ENCODE measurements at places on chromosomes 4 and X.

- no peak for DNase-seq
These were observed 51.1 kb downstream of the MCUB start for GRCh38 chr4:109611045-109611646.

DNA sequence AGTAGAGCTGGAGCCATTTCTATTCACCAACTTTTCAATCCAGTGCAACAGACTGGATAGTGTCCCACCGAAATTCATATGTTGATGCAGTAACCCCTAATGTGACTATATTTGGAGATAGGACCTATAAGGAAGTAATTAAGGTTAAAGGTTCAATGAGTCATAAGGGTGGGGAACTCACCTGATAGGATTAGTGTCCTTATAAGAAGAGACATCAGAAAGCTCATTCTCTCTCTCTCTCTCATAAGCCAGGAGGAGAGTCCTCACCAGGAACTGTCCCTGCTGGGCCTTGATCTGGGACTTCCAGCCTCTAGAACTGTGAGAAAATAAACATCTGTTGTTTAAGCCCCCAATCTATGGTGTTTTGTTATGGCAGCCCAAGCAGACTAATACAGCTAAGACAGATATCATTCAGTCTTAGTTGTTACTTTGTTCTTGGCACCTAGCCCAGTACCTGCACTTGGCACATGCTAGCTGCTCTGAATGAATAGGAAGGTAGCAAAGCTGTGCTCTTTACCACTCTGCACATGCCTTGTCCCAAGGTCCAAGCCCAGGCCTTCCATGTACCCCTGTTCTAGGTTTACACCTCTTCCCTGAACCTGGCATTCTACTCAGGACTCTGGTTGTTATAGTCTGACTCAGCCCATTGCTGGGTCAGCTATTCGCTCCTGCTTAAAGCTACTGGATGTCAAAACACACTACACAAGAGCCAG is 19.2 kb upstream of the BRS3 start:
- no peak for DNase-seq

DNA sequence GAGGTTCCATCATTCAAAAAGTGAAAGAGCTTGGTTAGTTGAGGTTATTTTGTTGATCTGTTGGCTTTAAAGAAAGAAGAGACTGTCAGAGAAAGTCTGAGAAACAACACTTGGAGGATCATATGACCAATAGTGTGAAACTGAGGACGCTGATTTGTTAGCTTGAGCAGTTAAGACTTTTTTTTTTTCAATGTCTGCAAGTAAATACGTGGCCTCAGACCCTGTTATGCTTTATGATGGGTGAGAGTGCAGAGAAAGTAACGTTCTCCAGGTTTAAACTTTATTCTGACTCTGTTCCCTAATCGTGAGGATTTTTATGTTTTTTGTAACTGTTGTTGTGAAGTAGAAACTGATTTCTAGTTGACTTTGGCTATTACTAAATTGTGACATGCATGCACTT is 45.9 kb downstream of the GAB1 start:
- DNase-seq, result no peak

GRCh38 chr4:13750594-13750993 is 123.1 kb upstream of the BOD1L1 start:
- DNase-seq, result no peak

- DNase-seq, result no peak
These were observed 13.2 kb upstream of the SOD3 start for GRCh38 chr4:24781999-24782745.

- DNase-seq, result no peak
These were observed 78.9 kb upstream of the BMPR1B start for GRCh38 chr4:94678896-94679295.

- DNase-seq, result no peak
These were observed 1.2 kb downstream of the CTSO start for GRCh38 chr4:155952501-155952901.

GRCh38 chr4:164293203-164293602 is 460.7 kb upstream of the SMIM31 start:
- DNase-seq, result no peak

GRCh38 chrX:69024931-69025330 is 140.3 kb downstream of the PJA1 start:
- DNase-seq, result no peak

DNA sequence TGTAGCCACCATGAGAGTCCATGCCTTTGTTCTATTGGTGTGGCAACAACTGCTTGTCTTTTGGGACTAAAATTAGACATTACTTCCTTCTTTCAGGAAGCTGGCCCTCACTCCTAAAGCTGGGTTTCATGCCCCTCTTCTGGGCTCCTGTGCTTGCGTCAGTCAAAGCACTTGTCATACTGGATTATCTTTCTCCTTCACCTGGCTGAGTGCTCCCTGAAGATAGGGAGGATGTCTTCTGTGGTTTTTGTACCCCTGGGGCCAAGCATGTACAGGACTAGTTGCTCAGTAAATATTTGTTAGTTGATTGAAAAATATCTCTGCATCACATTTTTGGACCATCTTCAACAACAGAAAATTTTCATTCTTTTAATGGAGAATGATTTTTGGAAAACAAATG is 26.1 kb upstream of the LONRF3 start:
- no peak for DNase-seq

DNA sequence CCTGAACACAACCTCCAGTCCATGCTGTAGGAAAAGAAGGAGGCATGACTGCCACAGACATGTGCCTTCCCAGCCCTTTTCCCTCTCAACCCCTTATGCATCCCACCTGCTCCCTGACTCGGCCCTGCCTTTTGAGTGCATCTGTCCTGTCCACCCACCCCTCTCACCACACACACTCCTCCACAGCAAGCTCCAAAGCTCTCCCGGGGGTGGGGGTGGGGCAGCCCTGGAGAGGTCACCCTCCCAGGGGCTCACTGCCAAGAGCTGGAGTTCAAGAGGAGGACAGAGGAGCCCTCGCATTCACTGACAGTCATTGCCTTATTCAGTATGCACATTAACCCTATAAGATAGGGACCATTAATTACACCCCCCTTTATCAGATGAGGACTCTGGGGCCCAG is 46.6 kb upstream of the MAMLD1 start:
- no peak for DNase-seq

DNA sequence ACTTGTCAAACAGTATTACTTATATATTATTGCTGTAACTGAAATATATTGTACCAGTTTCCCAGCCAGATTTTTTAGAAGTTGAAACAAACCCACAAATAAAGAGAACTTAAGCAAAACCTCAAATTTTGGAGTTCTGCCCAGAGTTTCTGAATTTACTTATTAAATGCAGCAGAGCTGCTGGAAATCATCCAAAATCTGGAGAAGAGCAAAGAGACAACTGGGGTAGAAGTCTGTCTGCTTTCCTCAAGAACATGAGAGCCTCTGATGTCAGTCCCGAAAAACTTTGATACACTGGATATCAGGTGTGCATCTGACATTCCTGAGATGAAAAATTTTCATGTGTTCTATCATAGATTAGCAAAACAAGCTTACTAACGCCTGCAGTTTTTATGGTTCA is 325.9 kb downstream of the NR3C2 start:
- DNase-seq, result no peak

- DNase-seq, result no peak
These were observed 27.0 kb downstream of the SLC10A6 start for GRCh38 chr4:86822136-86822535.

DNA sequence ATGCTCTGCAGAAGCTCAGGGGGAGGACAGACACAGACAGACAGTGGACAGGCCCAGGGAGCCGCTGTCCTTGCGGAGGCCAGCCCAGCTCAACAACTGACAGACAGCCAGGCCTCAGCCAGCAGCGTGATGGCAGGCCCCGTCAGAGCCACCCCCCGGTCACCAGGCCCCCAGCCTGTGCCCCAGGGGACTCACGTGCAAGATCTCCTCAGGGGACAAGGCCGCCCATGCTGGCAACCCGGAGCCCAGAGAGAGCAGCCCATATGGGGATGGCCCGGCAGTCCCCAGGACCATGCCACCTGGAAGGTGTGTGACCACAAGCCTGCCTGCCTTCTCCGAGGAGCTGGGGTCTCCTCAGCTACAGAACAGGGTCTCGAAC is 28.0 kb upstream of the MXD4 start:
- peak; percentile 49 for DNase-seq

DNA sequence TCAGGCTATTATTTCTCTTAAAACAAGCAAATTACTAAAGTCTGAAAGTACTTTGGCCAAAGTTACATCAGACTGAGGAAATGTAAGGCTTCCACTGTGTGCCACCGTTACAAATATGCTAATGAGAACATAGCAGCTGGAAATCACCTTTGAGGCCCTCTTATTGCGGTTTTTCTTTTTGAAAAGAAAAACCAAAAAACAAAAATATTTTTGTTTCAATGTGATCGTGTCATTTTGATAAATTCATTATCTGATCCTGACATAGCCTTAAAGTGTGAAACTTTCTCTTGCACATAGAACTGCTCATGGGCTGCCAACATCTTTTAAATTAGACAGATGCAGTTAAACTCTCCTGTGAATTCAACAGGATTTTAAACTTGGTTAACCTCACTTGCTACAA is 2.8 kb upstream of the TIFA start:
- no peak for DNase-seq

DNA sequence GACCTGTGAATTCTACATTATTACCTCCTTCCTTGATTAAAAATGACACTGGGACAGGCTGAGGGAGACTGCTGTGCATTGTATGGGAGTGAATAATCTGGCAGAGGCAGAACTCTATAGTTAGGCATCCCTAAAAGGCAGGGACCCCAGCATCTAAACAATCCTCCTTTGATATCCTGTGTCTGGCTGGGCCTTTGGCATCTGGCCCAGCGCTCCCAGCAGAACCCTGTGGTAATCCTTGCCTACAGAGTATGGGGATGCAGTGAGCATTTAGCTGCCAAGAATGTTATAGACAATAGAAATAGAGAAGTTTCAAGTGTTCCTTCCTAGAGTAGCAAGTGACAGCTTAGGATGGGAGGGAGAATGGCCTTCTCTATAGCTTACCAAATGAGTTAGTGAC is 38.5 kb downstream of the ZCCHC12 start:
- no peak for DNase-seq

DNA sequence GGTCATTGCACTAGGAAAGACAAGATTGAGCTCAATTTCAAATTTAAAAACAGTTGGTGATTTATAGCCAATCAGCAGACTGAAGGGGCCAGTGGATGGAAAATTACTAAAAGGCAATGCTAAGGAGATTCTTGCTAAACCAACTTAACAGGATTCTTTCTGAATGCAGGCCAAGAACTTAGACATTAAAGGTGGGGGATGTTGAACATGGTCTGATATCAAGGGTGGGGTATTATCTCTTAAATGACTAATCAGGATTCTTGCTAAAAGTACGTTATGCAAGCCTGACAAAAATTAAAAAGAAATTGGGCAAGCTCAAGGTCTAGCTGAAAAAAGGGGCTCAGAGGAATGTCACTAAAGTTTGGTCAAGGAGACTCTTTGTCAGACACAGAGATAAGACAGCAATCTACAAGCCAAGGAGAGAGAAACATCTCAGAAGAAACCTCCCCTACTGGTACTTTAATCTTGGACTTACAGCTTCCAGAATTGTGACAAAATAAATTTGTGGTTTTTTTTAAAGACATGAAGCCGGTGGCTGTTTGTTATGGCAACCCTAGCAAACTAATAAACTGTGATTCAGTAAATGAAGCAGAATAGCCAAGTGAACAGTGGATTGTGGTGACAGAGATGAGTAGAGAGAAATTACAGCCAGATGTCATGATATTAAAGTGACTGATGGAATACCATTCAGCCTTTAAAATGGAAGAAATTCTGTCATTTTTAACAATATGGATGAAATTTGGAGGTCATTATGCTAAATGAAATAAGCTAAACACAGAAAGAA is 120.3 kb upstream of the KLHL4 start:
- no peak for DNase-seq

GRCh38 chrX:3738509-3738908 is 25.1 kb upstream of the PRKX start:
- no peak for DNase-seq

DNA sequence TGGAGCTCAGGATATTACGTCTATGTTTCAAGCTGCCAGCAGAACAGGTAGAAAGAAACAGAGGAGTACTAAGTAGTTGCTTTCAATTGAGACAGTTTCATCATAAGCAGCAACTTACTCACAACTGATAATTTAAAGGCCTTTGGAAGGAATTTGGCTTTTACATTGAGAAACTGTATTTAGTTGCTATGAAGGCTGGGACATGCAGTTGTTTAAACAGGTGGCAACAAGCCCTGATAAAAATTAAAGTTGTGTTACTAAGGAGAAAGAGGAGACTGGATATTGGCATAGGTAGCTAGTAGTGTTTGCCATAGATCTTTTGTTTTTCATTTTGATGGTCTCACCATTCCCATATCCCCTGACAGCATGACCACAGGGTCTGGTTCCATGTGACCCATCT is 18.4 kb downstream of the MID1IP1 start:
- no peak for DNase-seq

DNA sequence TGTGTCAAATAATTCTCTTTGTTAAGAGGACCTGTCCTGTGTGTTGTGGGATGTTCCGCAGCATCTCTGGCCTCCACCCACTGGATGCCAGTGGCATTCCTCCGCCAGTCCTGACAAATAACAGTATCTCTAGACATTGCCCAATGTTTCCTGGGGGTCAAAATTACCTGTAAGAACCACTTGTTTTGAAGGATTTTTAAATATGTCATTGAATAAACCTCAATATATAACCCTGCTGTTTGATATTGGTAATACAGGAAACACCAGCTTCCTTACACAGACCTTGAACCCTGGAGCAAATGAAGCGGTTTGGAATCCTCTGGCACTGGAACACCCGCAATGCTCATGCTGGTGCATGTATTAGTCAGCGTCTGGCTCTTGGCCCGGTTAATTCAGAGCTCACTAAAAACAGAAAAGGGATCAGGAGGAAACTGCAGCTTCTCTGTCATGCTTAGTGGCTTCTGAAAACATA is 101.3 kb downstream of the TBL1X start:
- DNase-seq, result no peak

DNA sequence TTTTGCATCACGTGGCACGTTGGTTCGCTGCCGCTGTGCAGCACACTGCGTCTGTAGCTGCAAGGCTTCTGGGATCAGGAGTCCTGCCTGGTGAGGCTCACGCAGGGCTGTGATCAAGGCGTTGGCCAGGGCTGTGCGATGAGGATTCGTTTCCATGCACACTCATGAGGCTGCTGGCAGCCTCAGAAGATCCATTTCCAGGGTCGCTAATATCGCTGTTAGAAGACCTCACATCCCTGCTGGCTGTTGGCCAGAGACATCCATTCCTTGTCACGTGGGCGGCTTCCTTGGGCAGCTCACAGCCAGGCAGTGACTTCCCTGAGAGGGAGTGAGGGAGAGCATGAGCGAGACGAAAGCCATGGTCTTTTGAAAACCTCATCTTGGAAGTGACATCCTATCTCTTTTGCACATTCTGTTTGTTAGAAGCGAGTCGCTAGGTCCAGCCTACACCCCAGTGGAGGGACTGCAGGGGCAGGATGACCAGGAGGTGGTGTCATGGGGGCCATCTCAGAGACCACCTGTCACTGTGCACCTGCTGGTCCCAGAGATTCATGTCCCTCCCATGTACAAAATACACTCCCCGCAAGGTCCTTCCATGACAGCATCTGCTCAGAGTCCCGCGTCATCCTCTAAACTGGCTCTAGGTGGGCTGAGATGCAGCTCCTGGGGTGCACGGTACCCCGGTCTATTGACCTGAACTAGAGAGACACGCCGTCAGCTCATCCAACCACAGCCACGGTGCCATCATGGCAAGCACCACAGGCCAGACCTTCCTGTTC is 12.2 kb downstream of the RGS12 start:
- no peak for DNase-seq

- DNase-seq, result no peak
These were observed 85.4 kb downstream of the FRMPD4 start for GRCh38 chrX:12223650-12224049.

- no peak for DNase-seq
These were observed 529.1 kb downstream of the PPARGC1A start for GRCh38 chr4:23360718-23361117.
